CD4-positive, CD25-positive, alpha-beta regulatory T cell (primary cell): ENCODE measurements at places on chromosomes 1 and 21. TPM values are rescaled to one million over a fixed set of nuclear protein-coding genes. Genes with fewer than 3 reads are reported as not detected.

GRCh38 chr1:22137004-22137720 is 5.7 kb downstream of the WNT4 start:
- H3K4me1 ChIP-seq: peaks cover 4% of the 10 kb centered on the region
- H3K27me3 ChIP-seq: peaks cover 14% of the 10 kb centered on the region
- H3K36me3 ChIP-seq: no peaks in the 10 kb centered on the region
- no peak for DNase-seq

GRCh38 chr1:151067185-151067584 is 3.4 kb upstream of the GABPB2 start:
- no peaks in the 10 kb centered on the region for H3K27me3 ChIP-seq
- no peak for DNase-seq
- H3K4me3 ChIP-seq: no peak overlapping the region
- no peak overlapping the region for H3K27ac ChIP-seq
- peaks cover 17% of the 10 kb centered on the region for H3K4me1 ChIP-seq

GRCh38 chr1:39214998-39215873 is 10.7 kb downstream of the MACF1 start:
- H3K4me1 ChIP-seq: peaks cover 58% of the 10 kb centered on the region
- H3K27ac ChIP-seq: peak overlapping the region; percentile 79
- H3K4me3 ChIP-seq: peak overlapping the region; percentile 99
- no peak for DNase-seq

The MRPS15 gene
- 36.7 TPM for total RNA-seq

The HMGCL gene
- 15.7 TPM for total RNA-seq

- no peak for DNase-seq
- no peak overlapping the region for H3K4me3 ChIP-seq
- H3K36me3 ChIP-seq: no peaks in the 10 kb centered on the region
- no peak overlapping the region for H3K27ac ChIP-seq
Observed at GRCh38 chr1:150534002-150534401, 15.2 kb upstream of the ADAMTSL4 start.

- no peaks in the 10 kb centered on the region for H3K27me3 ChIP-seq
- H3K27ac ChIP-seq: no peak overlapping the region
- peaks cover 10% of the 10 kb centered on the region for H3K4me1 ChIP-seq
- peaks cover 45% of the 10 kb centered on the region for H3K36me3 ChIP-seq
Observed at GRCh38 chr1:207799989-207800648, 48.3 kb downstream of the CD46 start.

GRCh38 chr1:168932539-168932938 is 174.0 kb upstream of the ATP1B1 start:
- H3K27me3 ChIP-seq: peaks cover 4% of the 10 kb centered on the region
- H3K36me3 ChIP-seq: no peaks in the 10 kb centered on the region

DNA sequence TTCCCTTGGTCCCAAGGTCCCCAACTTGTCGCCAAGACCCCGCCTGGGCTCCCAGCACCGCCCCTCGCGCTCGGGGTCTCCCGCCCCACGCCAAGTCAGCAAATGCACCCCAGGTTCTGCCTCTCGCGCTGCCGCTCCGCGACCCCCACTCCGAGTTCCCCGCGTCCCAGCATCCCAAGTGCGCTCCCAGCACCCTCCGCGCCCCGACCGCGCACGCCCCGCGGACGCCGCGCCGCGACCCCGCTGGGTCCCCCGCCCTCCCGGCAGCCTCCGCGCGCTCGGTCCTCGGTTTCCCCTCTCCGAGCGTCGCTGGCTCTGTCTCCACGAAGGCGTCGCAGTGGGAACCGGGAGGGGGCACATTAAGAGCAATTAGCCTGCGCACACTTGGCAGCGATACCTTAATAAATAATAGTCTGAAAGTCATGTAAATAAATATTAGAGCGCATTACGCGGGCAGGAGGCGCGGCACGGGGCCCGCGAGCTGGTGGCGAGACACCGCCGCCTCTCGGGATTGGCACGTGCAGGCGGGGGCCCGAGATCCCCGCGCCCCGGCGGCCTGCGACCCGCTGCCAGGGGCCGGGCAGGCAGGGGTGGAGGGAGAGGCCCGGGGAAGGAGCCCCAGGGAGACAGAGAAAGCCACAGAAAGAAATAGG is 75.9 kb downstream of the VWA5B1 start:
- H3K27ac ChIP-seq: no peak overlapping the region
- H3K36me3 ChIP-seq: no peaks in the 10 kb centered on the region
- DNase-seq: no peak

The TPR gene
- total RNA-seq: 208 TPM

DNA sequence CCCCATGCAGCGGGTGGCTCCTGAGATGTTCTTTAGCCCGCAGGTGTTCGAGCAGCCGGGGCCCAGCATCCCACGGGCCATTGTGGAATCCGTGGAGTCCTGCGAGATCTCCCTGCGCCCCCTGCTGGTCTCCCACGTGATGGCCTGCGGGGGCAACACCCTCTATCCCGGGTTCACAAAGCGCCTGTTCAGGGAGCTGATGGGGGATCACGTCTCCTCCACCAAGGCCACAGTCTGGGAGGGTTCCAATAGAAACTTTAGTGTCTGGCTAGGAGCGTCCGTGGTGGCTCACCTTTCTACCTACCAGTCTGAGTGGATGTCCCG is 71.0 kb downstream of the ACTL8 start:
- no peaks in the 10 kb centered on the region for H3K36me3 ChIP-seq
- no peaks in the 10 kb centered on the region for H3K4me1 ChIP-seq
- no peaks in the 10 kb centered on the region for H3K27me3 ChIP-seq
- DNase-seq: no peak
- H3K4me3 ChIP-seq: no peak overlapping the region
